ENCODE measurements at places on chromosomes 2 and 18. TPM values are rescaled to one million over a fixed set of nuclear protein-coding genes. Genes with fewer than 3 reads are reported as not detected.

ALPI gene
- total RNA-seq: not detected

DSC1 gene
- not detected for total RNA-seq

ACADL gene
- 132 TPM for total RNA-seq

PDE11A gene
- 0.28 TPM for total RNA-seq

DUSP2 gene
- total RNA-seq: 8.5 TPM

UNC80 gene
- total RNA-seq: not detected

UGT1A5 gene
- not detected for total RNA-seq

EML6 gene
- total RNA-seq: 0.81 TPM

SAG gene
- total RNA-seq: not detected

KLHL14 gene
- total RNA-seq: not detected

All from thoracic aorta (tissue), 2 donors.